KBM-7 (cell line): ENCODE measurements at places on chromosomes 16 and 17.

GRCh38 chr17:42394838-42395237 is 6.6 kb upstream of the STAT3 start:
- DNase-seq, result no peak

- no peak for DNase-seq
Measured at GRCh38 chr16:22424161-22424937, 49.9 kb upstream of the CDR2 start.

- DNase-seq, result no peak
Measured at GRCh38 chr17:32335687-32336086, 6.3 kb downstream of the C17orf75 start.

GRCh38 chr16:14490235-14490634 is 139.8 kb downstream of the PARN start:
- no peak for DNase-seq

- DNase-seq, result no peak
Measured at GRCh38 chr16:81574168-81574567, 129.6 kb downstream of the CMIP start.

DNA sequence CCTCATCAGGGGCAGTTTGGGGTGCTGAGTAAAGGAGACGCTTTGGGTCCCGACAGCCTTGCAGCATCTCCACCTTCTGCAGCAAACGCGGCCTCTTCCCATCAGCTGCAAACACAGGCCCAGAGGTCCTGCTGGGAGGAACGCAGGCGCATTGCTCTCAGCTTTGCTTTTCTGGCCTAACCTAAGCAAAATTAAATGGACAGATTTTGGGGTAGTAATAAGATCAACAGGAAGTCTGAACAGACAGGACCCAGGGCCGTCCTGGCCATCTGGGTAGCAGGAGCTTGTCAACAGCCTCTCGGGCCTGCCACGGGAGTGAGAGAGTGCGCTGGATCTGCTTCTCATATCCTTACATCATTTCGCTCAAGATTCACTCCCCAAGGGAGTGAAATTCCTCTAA is 7.2 kb downstream of the NUBP1 start:
- DNase-seq, result no peak
